OCI-M1 (cell line): ENCODE measurements at places on chromosomes 7 and 10.

GRCh38 chr7:158123753-158124152 is 463.9 kb downstream of the PTPRN2 start:
- DNase-seq, result no peak

- no peak for DNase-seq
These were observed 31.1 kb upstream of the FBXW4 start for GRCh38 chr10:101726115-101726387.

GRCh38 chr7:4185721-4186512 is 496.2 kb upstream of the FOXK1 start:
- DNase-seq, result no peak

GRCh38 chr7:152583006-152583405 is 92.9 kb downstream of the XRCC2 start:
- no peak for DNase-seq

DNA sequence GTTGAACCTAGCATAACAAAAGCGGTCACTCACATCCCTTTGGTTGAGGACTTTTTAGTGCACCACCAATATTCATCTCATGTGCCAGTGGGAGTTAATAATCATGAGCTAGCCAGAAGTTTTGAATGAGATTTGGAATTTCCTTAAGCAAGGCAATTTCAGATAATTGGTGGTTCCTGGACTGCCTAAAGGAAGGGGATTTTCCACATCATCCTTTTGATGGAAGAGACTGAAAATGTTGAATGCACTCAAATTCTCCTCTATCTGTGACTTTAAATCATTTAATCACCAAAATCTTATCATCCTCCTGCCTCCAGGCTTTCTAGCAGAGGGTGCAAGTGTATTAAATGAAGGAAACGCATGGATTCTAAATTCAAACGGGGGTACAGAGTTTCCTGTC is 260.7 kb downstream of the CCDC3 start:
- no peak for DNase-seq

- DNase-seq, result no peak
These were observed 36.1 kb downstream of the PPP1R3C start for GRCh38 chr10:91596825-91597196.

- DNase-seq, result no peak
These were observed 37.0 kb downstream of the PFKP start for GRCh38 chr10:3104251-3104918.

- no peak for DNase-seq
These were observed 728 bp downstream of the CAV2 start for GRCh38 chr7:116500078-116500853.

DNA sequence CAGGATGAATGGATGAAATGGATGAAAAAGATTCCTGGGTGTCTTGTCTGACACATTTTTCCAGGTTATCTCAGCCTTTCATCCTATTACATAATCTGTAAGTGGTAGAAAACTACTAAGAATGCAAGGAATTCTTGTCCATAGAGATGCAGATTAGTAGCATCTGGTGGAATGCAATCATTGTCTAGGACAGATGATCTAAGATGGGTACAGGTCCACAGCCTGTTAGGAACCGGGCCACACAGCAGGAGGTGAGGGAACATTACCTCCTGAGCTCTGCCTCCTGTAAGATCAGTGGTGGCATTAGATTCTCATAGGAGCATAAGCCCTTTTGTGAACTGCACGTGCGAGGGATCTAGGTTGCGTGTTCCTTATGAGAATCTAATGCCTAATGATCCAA is 225.0 kb downstream of the CALN1 start:
- DNase-seq, result no peak

GRCh38 chr7:97868788-97869187 is 3.4 kb downstream of the ASNS start:
- DNase-seq, result no peak

DNA sequence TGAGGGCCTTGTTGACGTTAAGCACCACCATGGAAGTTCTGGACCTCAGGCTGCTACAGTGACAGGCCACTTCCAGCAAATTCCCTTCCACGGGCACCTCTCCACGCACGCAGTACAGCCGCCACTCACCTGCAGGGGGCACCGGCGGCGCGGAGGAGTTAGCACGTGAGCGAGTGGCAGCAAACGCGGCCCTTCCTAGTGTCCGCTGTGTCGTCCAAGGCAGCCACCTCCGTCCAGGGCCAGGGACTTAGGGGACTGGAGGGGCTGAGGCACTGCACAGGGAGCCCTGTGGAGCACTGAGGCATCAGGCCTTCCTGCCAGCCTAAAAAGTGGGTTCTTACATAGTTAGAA is 164.4 kb downstream of the SVIL start:
- DNase-seq, result no peak

- no peak for DNase-seq
These were observed 257.2 kb downstream of the TWIST1 start for GRCh38 chr7:18860221-18860620.

- DNase-seq, result no peak
These were observed 365.1 kb upstream of the NFE2L3 start for GRCh38 chr7:25786936-25787335.

DNA sequence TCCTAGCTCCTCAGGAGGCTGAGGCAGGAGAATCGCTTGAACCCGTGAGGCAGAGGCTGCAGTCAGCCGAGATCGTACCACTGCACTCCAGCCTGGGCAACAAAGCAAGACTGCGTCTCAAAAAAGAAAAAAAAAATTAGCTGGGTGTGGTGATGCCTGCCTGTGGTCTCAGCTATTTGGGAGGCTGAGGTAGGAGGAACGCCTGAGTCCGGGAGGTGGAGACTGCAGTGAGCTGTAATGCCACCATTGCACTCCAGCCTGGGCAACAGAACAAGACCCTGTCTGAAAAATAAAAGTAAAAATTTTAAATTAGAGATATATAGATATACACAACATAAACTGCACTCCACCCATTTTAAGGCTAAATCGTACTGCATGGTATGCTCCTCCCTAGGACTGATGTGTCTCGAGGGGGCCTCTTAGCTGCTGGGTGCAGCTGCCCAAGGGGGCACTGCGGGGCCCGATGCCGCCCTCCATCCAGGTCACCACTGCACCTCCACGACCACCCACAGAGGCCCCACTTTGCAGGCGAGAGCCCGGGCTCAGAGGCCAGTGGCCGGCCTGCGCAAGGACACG is 40.9 kb upstream of the FOXK1 start:
- no peak for DNase-seq

GRCh38 chr7:129609666-129610065 is 1.9 kb upstream of the NRF1 start:
- no peak for DNase-seq

DNA sequence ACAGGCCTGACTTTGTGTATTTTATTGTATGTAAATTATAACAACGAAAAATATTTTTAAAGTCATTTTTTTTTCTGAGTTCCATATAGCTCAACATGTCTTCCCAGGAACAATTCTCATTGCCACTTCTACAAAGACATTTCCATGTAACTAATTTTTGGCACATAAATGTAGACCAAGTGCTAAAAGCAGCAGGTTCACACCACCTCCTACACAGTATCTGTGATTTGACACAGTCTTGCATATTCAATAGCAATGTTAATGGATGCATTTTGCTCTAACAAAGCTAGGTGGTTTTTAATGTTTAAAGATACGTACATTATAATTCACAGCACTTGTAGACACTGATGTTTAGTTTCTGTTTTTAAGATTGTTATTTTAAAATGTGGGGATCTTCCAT is 346.5 kb downstream of the GPAM start:
- no peak for DNase-seq

DNA sequence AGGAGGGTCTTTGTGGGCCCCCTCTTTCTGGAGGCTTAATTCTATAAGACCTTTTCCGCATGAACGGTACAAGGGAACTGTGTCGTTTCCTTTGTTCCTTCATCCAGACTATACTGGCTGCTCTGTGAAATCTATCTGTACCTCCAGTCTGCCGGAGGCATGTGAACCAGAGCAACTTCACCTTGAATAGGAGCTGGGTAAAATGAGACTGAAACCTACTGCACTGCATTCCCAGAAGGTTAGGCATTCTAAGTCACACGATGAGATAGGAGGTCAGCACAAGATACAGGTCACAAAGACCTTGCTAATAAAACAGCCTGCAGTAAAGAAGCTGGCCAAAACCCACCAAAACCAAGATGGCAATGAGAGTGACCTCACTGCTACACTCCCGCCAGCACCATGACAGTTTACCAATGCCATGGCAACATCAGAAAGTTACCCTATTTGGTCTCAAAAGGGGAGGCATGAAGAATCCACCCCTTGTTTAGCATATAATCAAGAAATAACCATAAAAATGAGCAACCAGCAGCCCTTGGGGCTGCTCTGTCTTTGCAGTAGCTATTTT is 36.8 kb upstream of the INPP5F start:
- no peak for DNase-seq

DNA sequence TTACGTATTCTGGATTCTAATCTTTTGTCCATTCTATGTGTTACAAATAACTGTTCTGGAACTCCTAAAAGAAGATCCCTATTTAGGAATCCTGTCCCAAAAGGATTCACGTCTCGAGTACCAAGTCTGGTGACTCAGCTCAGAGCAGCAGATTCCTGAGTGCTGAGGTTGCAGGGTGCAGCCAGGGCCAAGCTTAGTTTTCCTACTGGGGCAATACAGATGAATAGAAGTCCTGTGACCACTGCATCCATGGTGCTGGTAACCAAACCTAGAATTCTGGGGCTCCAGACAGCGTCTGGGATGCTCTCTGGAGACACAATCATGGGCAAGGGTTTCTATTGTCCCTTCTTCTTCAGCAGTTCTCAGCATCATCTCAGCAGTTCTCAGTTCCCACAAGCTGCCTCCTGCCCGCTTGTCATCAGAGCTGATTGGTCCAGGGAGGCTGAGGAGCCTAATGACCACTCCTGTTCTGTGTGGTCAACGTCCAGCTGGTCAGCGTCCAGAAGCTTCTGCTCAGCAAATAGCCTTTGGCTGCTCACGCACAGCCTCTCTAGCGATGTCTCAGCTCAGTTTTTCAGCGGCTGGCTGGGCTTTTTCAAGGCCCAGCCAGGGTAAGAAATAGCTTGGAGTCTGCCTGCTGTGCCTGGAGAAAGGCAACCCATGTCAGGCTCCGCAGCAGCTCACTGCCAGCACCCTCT is 50.4 kb upstream of the C7orf33 start:
- DNase-seq, result no peak

DNA sequence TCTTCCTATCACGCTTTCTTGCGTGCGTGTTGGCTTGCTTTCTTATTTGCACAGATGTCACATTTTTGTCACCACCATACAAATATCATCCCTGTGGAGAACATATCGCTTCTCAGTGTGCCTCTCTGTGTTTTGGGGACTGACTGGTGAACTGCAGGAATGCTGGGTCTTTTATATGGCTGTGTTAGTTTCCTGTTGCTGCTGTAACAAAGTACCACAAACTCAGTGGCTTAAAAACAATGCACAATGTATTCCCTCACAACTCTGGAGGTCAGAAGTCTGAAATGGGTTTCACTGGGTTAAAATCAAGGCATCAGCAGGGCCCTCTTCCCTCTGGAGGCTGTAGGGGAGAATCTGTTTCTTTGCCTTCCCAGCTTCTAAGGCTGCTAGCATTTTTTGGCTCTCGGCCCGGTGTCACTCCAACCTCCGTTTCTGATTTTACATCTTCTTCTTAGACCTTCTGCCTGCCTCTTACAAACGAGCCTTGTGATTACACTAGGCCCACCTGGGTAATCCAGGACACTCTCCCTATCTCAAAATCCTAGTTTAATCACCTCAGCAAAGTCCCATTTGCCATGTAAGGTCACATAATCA is 82.0 kb downstream of the LRMDA start:
- DNase-seq, result no peak

- peak; percentile 89 for DNase-seq
These were observed 21.6 kb upstream of the LIMK1 start for GRCh38 chr7:74061840-74062539.

GRCh38 chr7:27869056-27869455 is 129.1 kb downstream of the TAX1BP1 start:
- no peak for DNase-seq

DNA sequence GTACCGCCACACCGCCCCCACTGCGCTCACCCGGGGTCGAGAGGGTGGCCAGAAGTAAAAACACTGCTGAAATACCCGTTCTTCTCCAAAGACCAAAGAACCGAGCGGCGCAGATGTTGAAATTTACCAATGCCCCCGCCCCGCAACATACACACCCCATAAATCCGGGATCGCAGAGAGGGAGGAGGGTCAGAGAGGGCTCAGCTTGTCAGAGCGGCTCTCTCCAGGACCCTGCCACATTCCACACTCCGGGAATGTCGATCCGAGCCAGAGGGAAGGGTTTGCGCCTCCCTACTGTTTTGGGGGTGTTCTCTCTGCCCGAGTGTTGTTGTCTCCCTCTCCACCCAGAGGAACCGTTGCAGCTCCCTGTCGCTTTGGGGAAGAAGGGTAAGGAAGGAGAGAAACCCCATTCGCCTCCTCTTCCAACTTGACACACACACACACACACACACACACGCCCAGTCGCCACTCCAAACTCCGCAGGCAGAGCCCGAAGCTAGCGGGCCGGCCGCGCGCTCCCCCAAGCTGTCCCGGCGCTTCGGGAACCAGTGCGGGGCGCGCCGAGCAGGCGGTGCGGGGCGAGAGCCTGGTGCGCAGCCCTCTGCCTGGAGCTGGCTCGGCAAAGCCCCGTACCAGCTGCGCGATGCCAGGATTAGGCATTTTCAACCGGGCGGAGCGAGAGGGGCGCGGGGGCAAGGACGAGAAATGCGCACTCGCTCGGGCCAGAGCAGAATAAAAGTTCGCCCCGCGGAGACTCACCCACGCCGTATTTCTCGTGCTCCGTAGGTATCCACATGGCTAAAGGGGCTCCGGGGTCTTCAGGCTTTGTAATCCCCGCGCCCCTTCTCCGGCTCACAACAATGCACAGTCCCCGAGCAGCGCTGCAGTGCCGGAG is 609 bp downstream of the DOCK4 start:
- DNase-seq, result peak; percentile 28

DNA sequence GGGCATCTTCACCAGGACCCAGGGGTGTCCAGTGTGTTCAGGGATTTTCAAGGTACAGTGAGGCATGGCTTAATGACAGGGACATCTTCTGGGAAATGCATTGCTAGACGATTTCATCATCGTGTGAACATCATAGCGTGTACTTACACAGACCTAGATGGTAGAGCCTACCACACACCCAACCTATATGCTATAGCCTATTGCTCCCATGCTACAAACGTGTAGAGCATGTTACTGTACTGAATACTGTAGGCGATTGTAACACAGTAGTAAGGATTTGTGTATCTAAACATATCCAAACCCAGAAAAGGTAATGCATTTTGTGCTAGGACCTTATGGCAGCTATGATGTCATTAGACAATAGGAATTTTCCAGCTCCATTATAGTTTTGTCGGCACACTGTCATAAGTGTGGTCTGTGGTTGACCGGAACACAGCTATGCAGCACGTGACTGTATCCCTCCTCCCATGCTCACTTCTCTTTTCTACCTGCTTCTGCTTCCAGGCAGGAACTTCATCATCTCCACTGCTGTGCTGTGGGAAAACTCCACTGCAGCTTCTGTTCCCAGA is 416.2 kb upstream of the NFE2L3 start:
- peak; percentile 22 for DNase-seq

GRCh38 chr7:131057794-131058070 is 269.9 kb upstream of the MKLN1 start:
- DNase-seq, result peak; percentile 16

DNA sequence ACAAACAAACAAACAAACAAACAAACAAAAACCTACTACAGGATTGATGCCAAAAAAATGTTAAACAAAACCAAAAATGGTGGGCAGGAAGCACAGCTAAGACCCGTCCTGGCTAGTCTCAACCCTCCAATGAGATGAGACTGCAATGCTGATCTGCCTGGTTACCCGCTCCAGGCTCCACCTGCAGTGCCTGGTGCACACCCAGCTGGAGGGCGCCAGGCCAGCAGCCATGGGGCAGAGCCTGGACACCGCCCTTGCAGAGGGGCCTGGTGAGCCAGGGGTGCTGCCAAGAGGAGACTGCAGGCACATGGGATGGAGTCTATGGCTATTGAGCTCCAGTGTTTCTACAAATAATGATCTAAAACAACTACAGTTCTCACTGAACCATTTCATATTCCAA is 107.0 kb downstream of the LARP4B start:
- DNase-seq, result no peak
